ENCODE measurements at places on chromosomes 2 and 18.
A peak's percentile ranks its signal among the peaks of the same experiment; 100 is the strongest.

- no peak for DNase-seq
Measured at GRCh38 chr2:207394203-207394781, 135.5 kb upstream of the CREB1 start.

GRCh38 chr2:68367953-68368653 lies 3.0 kb downstream of the PLEK start:
- DNase-seq: no peak

DNA sequence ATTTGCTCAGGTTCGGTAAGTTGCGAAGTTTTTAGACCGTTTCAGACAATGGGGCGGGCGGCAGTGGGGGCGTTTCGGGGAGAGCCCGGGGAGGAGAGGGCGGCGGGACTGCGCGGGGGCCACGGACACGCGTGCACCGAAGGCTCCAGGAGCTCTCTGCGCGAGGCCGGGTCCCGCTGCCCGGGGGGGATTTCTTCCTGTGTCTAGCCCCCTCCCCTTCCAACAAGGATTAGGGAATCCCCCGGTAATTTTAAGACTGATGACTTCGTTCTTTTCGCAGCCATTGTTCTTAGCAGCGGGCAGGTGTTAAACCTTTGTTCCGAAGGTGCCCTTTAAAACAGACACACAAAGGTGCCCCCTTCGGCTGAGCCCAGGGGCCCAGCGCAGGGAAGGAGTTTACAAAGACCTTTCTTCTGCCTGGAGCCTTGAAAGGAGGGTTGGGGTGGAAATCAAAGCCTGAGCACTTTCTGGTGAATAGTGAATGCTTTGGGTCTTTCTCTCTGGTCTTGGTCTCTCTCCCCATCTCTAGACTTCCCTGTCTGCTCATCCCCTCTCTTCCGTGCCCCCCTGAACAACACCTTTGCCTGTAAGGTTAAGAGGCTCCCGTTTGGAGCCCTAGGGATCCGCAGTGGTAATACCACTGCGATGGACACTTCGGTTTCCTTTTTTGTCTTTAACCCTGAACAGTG lies 2.1 kb downstream of the TRIB2 start:
- DNase-seq: no peak

- DNase-seq: no peak
Measured at GRCh38 chr2:208568203-208568602, 161.6 kb downstream of the PTH2R start.

DNA sequence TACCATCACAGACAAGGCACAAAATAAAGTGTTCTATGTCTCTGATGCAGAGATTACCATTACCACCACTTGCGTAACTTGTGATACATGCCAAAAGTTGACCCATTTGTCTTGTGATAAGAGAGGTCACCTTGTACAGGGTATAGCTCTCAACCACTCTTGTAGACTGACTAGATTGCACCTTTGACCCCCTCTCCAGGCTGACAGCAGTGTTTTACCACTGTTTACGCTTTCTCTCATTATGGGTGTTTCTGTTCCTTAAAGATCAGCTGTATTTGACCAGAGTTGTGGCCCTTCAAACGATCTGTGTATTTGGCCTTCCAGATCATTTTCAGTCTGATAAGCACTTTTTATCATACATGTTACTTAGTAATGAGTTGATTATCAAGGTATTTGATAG lies 215.7 kb upstream of the HNMT start:
- no peak for DNase-seq

- no peak for DNase-seq
Measured at GRCh38 chr2:219512524-219513216, 1.6 kb upstream of the ASIC4 start.

DNA sequence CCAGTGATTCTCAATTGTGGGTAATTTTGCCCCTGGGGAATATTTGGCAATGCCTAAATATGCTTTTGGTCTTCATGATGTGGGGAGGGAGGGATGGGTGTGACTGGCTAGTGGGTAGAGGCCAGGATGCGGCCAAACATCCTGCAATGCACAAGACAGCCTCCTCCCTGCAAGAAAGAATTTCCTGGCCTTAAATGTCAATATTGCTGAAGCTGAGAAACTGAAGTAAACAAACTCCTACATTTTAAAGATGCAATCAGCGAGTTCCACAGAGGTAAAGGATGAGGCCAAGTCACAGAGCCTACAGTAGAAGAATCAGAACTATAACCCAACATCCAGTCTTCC lies 272.9 kb upstream of the EPHA4 start:
- no peak for DNase-seq

- peak; percentile 45 for DNase-seq
Measured at GRCh38 chr2:10141736-10142639, 19.4 kb downstream of the RRM2 start.

Data from uterus (tissue), 4 donors.